CD4-positive, alpha-beta T cell treated with Interleukin-15 for 1 hour (primary cell): ENCODE measurements at places on chromosomes 1 and 21.

DNA sequence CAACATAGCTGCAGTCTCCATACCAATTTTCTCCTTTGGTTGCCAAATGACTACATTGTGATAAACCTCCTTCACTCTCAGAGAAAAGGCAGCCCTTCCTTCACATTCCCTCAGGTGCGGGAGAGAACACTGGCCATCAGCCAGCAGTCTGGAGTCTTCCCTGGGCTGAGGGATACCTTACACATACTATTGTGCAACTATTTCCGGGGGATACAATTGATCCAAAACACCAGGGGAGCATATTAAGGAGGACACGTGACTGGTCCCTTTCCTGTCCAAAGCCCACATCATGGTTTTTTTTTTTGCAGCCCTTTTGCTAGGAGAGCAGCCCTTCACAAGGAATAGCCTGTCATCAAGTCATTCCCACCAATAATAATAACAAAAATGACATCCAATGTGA lies 172.1 kb upstream of the ZRANB2 start:
- no peak for DNase-seq

DNA sequence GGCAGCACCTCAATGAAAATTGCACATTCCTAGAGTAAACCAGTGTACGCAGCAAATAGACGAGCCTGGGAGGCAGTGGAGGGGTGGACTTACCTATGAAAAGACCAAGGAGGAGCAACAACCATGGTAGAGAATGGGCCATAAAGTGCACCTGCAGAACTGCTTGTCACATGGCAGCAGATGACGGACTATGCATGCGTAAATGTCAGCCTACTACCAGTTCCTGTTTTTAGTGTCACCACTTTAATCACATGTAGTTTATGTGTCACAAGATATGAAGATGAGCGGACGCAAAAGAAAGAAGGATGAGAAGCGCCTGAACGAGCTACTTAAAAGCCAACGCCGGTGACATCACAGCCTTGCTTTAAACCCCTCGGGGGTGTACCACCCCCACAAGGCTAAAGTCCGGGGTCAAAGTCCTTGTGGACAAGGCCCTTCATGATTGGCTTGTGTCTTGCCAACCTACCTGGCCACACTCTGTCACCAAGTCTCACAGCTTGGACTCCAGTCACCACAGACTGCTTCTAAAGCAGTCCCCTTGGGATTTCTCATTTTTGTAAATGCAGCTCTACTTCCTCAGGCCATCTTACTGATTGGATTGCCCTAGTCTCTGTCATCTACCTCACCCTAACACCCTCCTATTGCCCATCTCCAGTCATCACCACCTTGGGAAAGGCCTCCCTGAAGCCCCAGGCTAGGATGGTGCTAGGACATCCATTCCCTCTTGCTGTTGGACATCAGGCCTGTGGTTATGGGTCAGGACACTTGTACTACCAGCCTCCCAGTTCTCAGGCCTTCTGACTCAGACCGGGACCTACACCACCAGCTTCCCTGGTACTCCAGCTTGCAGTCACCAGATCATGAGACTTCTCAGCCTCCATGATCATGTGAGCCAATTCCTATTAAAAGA lies 6.0 kb upstream of the LY9 start:
- DNase-seq = peak; percentile 86

GRCh38 chr1:16918371-16918770 lies 3.4 kb upstream of the CROCC start:
- DNase-seq = no peak

DNA sequence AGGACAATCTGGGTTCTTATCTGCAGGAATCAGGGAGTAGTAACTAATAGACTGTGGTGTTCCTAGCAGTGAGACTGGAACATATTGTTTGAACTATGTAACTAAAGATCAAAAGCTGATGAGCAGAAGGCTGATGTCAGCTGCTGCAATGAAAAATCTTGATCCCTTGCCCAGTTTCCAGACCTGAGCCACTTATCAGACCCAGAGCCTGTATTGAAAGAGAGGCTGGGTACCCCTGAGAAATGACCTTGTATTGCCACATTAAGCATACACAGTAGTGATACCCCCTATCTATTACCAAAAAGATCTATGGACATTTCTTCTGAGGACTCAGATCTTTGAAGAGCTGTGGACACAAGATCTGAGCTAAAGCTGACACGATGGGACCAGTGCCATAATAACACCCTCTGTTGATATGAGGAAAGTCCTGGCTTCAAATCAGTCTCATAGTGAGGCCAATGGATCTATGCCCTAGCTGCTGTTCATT lies 178.0 kb upstream of the GALNT2 start:
- no peak for DNase-seq

DNA sequence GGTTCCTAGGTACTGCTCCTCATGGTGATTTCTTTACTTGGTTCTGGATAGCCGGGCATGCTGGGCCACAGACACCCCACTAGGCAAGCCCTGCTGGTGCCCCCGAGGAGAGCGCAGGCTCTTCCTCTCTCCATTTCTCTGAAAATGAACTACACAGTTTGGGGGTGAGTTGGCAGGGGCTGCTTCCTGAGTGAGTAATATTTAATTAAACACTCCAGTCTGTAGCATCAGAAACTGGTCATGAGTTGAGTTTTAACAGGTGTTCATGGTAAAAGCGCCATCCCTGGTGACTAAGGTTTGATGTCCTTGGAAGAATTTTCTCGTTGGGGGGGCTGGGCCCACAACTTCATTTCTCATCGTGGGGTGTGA lies 1.7 kb downstream of the SPSB1 start:
- no peak for DNase-seq

DNA sequence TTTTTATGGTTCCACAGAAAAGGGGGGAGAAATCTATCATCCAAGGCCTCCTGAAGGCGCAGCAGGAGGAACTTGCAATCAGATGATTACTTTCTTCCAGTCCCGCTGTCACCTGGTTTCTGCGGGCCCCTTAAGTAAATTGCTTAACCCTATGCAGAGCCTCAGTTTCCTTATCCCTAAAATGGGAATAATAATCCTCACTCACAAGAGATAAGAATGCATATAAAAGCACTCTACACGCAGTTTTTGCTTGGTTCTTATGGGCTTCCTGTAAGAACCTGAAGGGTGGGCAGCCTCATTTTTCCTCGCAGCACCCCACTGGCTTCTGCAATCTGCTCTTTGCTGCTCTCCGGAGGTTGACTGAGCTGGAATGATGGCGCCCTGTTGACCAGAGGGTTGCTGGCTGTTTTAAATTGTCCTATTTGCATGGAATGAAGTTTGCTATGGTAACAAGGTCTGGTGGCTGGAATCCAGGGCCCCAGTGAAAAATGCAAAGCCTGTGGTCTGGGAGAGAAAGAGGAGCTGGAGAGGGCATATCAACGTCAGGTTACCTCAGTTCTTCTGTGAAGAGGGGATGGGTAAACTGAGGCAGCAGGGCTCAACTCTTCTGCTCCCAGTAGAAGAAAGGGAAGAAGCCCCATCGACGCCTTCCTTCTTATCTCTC lies 1.0 kb upstream of the KAZN start:
- no peak for DNase-seq

- DNase-seq = no peak
Observed at GRCh38 chr1:916173-917075, 7.3 kb upstream of the SAMD11 start.

DNA sequence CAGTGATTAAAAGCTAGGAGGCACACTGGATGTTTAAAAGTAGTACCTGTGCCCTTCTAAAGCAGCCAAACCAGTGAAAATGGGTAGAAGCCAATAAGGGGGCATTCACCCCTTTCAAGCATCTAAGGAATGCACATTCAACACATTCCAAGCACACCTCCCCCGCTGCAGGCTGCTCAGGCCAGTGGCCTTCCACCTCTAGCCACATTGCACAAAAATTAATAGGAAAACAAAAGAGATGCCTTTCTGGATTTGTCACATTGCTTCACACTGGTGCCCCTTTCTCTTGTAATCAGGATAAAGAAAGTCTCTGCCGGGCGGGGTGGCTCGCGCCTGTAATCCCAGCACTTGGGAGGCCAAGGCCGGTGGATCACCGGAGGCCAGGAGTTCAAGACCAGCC lies 834.0 kb downstream of the USP25 start:
- no peak for DNase-seq

- no peak for DNase-seq
Observed at GRCh38 chr1:221503268-221503667, 238.6 kb downstream of the DUSP10 start.

DNA sequence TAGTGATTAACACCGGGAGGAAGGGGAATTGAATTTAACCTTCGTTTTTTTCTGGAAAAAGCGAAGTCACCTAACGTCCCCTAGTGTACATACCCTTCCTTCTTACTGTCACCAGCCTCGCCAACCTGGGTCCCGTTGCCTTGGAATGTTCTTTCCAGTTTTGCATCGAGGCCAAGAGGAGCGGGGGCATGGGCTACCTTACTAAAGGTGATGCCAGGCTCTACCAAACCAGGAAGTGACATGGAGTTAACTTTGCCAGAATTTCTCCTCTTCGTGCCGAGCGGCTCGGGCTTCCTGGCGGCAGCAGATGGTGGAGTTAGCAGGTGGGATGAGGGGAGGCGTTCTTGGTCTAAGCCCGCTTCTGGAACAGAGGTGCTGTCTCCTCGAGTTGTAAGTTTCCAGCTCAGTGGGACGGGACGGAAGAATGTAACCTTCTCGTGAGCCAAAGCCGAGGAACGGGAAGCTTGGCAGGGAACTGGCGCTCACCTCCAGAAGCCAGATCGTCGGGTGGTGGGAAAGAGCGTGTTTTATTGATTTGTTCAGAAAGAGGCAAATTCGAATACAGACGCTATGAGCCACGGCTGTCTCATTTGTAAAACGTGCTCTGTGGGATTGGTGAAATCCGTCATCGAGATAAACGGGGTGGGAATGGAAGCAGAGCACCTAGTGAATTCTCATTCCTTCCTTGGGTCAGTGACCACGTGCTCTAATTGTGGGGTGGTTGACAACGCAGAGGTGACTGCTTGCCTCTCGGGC lies 486 bp downstream of the NIPAL3 start:
- DNase-seq = no peak

- no peak for DNase-seq
Observed at GRCh38 chr1:217861658-217862057, 230.5 kb downstream of the SPATA17 start.

- no peak for DNase-seq
Observed at GRCh38 chr1:96820671-96821070, 99.1 kb downstream of the PTBP2 start.

- DNase-seq = no peak
Observed at GRCh38 chr1:202908998-202909397, 18.0 kb downstream of the KLHL12 start.

GRCh38 chr1:239811211-239811885 lies 280.3 kb upstream of the FMN2 start:
- no peak for DNase-seq

GRCh38 chr21:29436143-29436542 lies 137.4 kb downstream of the BACH1 start:
- DNase-seq = no peak

DNA sequence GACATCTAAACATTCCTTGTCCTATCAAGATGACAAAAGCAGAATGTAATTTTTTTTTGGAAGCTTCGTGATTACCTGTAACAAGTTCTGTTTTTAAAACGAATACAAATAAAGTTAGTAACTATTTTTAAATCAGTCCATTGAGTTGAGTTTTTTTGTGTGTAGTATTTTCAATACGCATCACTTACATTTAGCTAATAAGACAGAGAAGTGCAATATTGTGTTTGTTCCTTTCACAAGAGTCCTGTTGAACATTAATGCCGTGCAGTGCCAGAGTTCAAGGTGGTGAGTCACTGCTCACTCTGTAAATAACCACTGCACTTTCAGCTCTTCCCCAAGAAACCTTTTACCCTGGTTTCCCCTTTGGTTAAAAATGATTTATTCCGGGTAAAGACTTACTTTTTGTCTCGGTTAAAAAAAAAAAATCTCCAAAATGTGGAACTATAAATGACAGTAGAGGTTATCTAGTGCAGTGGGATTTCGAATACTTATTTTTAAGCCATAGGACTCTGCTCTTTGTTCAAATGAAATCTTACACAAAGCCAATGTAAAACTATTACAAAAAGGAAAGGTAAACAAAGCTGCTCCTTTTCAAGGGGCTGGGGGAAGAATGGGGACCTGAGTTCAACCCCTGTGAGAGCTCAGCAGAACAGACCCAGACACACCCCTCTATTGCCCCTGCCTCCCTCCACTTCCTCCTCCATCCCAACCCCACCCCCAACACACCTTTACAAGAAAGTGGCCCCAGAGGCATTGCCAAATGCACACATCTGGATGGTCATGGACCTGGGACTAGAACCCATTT lies 14.8 kb upstream of the NCMAP start:
- no peak for DNase-seq

- no peak for DNase-seq
Observed at GRCh38 chr1:215878843-215879242, 311.7 kb downstream of the KCTD3 start.

DNA sequence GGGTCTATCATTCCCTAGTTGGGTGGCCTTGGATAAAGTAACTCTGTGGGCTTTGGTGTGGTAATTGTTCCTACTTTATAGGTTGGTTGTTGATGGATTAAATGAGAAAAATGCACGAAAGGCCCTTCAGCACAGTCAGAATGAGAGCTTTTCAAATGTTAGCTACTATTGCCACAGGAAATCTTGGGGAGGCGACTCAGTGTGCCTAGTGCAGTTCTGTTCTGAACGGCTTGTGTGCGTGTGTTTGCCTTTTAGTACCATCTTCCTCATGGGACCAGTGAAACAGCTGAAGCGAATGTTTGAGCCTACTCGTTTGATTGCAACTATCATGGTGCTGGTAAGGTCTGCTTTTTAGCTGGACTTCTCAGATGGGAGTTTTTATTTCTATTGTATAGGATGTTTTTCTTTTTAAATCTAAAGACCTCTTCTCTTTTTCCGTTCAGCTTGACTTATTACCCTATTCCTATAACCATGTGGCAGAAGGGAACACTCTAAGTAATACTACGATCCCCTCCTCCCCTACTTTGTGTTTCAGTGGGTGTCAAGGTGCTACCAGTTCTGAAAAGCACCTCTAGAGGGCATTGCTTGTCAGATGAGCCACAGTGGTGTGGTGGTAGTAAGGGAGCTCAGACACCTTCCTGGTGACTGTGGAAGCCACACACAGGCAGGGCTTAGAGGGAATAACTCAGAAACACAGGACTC lies 9.2 kb downstream of the SFT2D2 start:
- peak; percentile 44 for DNase-seq

GRCh38 chr1:184685116-184685515 lies 69.5 kb downstream of the EDEM3 start:
- no peak for DNase-seq

- DNase-seq = no peak
Observed at GRCh38 chr1:21636029-21636428, 33.1 kb downstream of the RAP1GAP start.
